ENCODE measurements at places on chromosomes 4 and X.

GRCh38 chr4:54493862-54494261 is 163.9 kb upstream of the KIT start:
- DNase-seq, result no peak

DNA sequence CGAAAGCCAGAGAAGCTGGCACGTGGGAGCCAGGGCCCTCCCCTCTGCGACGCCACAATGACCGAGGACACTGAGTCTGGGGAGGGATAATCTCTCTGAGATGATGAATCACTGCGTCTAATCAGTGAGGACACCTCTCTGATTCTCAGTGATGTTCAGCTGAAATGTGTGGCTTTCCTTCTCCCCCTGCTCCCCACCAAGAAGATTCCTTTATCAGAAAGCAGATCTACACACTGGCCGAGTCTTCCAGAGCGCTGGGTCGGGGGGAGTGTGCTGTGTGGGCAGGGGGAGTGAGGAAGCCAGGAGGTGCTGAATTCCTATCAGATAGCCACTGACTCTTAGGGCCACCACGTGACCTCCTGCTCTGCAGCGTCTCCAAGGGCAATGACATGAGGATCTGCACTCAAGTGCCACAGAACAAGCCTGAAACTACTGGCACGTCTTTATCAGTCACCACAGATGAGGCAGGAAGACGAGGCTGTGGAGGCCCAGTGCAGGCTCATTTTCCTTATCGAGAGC is 89.2 kb downstream of the GATB start:
- no peak for DNase-seq

GRCh38 chr4:184933311-184933710 is 85.0 kb upstream of the HELT start:
- no peak for DNase-seq

DNA sequence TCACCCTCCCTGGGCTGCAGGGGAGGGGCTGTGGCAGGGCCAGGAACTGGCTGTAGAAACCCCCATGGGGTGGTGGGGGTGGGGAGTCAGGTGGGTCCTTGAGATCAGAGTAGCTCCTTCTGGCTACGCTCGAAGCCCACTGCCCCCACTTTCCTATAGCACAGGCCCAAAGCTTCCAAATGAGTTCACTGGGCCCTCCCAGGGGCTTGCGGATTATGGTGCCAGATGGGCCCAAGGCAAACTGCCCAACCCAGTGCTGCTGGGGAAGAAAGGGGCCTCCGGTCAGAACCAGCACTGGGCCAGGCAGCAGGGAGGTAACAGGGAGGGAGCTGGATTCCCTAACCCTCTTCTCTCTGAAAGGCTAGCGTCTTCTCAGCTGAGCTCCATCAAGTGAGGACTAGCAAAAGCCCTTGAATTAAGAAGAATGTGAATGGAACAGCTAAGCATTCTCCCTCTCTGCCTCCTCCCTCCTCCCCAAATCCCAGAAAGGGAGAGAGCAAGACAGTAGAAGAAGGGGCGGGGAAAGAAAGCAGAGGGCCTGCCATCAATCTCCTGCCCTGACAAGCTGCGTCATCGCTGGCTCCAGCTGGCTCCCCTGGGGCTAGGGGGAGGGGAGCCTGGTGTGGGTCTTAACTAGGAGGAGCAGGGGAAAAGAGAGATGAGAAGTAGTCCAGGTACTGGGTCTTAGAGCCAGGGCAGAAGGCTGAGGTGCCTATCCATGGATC is 34.7 kb downstream of the FRMPD3 start:
- DNase-seq, result no peak

DNA sequence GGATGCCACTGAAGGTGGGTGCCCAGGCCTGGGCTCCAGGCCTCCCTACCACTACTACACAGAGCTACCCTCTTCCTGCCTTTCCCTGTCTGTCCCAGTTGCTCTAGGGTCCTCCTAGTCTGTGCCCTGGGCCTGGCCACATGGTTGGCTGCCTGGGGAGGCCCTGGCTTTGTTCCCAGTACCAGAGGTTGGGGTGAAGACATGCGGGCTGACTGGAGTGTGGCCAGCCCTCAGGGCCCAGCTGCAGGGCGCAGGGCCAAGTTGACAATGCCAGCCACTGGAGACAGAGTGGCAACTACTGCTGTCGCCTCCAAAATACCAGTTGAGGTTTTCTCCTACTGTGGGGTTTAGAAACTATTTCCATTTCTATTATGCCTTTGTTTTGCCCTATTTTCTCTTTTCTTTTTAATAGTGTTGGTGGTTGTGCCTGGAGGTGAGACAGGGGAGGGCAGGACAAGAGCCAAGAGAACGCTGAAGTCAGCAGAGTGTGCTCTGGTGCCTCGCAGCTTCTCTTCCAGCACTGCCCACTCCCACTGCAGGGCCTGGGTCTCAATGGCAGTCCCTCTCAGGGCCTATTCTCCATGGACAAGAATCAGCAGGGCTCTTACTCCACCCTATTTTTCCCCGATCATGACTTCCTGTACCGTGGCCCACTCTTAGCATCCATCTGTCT is 32.2 kb upstream of the XPNPEP2 start:
- DNase-seq, result no peak

DNA sequence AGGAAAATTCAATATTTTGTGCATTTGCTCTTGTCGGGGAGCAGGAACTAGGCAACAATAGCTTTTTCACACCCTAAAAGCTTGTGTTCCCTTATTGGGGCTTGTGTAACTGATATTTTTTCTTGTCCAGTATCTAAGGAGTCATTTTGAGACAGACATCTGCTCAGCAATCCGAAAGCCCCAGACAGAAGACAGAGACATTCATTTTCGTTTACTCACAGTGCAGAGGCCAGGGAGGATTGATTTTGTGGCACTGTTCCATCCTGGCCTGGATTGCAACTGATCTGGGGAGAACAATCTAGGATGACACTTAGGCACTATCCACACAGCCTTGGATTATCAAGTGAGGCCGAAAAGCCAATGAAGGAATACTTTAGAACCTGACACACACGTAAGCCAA is 27.4 kb upstream of the PLAC1 start:
- DNase-seq, result no peak

- no peak for DNase-seq
Observed at GRCh38 chrX:25344161-25344936, 328.6 kb upstream of the ARX start.

DNA sequence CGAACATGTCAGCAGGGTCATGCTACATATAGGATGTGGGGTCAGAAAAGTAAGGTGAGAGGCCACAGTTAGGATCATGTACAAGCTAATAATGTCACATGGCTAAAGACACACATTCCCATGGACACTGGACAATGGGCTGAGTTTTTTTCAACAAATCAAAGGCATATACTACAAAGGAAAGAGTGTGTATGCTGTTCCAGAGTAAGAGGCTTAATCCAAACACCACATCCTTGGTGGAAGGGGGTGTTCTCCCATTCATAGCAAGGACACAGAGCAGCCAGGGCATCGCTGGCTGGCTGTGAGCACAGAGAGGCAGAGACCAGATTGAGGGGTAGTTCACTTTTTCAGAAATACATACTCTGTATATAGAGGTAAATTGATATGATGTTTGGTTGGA is 131.7 kb downstream of the MGST2 start:
- DNase-seq, result no peak

- DNase-seq, result no peak
Observed at GRCh38 chr4:123120473-123120872, 198.1 kb upstream of the NUDT6 start.

- no peak for DNase-seq
Observed at GRCh38 chrX:21955403-21956189, 15.1 kb downstream of the SMS start.

DNA sequence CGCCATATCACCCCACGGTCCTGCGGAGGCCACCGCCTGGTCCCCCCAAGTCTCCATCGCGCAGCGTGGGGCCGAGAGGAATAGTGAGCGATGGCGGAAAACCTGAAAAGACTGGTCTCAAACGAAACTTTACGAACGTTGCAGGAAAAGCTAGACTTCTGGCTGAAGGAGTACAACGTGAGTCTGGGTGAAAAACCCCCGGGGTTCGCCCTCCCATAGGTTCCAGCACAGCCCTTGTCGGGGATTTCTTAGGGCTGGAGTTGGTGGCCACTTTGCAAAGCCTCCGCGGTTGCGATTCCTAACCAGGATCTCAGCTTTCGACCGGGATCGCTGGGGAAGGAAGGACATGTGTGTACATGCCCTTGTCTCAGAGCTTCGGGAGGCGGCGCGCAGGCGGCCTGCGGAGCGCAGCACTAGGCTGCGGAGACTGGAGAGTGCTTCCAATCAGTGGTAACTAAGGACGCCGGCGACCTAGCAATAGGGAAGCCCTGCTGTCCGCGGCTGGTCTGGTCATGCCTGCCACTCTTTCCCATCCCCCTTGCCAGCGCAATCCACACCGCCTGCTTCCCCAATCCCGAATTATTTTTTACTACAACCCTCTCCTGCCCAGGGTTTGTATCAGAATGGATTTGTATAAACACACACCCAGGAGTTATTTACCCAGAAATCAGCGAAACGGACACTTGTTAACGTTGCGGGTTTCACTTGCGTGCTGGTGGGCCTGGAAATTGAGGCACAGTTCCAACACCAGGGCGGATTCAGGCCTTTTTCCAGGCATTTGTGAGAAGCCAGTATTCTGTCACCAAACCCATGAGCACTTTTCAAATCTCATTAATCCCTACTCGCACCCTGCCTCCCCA is 741 bp downstream of the SPATA18 start:
- no peak for DNase-seq

DNA sequence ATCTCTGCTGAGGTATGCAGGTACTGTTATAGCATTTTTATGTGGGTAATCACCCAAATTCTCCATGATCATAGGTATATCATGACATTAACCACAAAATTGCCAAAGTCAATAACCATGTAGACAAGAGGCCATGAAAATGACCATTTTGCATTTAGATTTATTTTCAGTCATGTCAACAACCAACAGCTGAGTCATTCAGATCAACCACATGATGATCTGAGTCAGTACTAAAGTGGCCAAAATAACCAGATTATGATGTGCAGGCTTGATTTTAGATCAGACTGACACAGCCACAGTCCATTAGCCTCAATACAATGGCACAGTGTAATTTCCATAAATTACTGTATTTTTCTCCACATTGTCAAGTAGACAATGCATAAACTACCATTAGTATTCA is 240.5 kb downstream of the GRIA3 start:
- DNase-seq, result no peak

GRCh38 chr4:6969826-6970800 is 60.5 kb downstream of the TBC1D14 start:
- DNase-seq, result no peak

- no peak for DNase-seq
Observed at GRCh38 chr4:185729391-185729804, 82.6 kb downstream of the SORBS2 start.

GRCh38 chr4:184101711-184102110 is 116.0 kb downstream of the ENPP6 start:
- DNase-seq, result no peak

- DNase-seq, result no peak
Observed at GRCh38 chrX:153441981-153442380, 3.9 kb downstream of the TREX2 start.

GRCh38 chr4:53208753-53209152 is 157.1 kb downstream of the SCFD2 start:
- DNase-seq, result no peak

DNA sequence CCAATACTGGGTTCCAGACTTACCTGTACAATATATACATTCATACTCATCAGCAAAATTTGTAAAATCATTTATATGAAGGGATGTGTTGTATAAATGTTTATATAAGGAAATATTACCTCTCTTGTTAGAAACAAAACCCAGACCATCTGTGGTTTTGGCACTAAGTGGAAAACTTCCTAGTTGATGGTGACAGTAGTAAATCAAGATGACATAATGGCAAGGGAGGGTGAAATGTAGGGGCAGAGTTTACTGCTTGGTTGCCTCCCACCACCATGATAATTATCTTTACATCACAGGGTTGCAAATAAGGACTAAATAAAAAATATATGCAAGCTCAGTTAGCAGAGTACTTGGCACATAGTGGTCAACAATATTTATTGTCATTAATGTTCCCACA is 365.3 kb upstream of the TEX13C start:
- DNase-seq, result no peak

DNA sequence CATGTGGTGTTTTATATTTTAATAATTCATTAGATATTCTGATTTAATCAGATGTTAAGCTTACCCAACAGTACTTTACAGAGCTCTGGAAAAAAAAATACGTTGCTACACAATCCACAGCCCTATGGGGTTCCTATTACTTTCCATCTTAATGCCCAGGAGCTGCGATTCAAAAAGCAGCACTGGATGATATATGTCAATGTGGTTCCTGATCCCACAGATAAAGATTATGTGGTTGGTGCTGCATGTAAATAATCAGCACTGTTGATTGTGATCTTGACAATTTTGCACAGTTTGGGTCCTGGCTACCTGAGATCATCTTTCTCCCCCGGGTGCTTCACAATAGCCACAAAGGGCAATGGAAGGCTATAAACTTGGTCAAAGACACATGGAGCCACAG is 72.7 kb upstream of the DCLK2 start:
- no peak for DNase-seq

GRCh38 chr4:79181190-79181589 is 144.7 kb downstream of the NAA11 start:
- DNase-seq, result no peak

DNA sequence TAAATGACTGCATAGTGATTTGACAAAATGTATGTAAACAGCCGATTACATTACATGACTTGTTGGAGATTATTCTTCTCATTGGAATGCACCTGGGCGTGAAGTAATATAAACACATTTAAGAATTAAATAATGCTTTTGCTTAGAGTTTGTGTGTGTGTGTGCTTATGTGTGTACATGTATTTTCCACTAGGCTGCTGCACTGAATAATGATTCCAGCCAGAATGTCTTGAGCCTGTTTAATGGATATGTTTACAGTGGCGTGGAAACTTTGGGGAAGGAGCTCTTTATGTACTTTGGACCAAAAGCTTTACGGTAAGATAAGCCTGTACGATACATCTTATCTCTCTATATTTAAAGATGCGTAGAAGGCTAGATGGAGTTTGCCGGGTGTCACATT is 12.6 kb downstream of the NEIL3 start:
- DNase-seq, result no peak

DNA sequence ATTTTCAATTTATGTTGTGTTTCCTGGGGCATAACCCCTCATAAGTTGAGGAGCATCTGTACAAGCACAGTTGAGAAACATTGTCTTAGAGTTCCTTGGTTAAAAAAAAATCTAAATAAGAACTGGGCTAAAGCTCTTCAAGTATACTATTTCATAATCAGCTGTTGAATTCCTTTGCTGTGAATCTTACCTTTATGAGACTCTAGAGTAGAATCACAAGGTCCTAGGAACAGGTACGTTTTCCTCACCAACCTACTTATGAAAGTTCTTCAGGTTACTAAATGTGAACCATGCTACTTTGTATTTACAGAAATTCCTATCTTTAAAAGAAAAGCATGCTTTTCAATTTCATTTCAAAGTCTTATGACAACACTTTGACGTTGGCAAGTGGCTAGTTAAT is 20.9 kb upstream of the SOD3 start:
- no peak for DNase-seq

DNA sequence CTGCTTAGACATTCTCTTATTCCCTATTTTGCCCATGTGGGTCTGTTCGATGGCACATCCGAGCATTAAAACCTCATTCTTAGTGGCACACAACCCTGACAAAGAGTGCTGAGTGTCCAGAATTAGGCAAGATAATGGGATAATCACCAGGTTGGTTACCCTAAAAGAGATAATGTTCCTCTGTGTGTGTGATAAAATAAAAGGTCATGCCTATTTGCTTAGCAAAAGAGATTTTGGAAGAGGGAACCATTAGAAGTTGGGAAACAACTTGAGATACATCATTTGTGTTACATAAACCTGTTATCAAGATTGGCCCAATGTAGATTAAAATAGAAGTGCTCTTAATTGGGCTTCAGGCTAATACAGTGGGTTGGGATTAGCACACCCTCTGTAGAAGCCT is 182.7 kb downstream of the NWD2 start:
- DNase-seq, result no peak
